ENCODE measurements at places on chromosomes 11 and 22.

- peak; percentile 17 for DNase-seq
Measured at GRCh38 chr22:33302049-33302545, 243.9 kb upstream of the SYN3 start.

DNA sequence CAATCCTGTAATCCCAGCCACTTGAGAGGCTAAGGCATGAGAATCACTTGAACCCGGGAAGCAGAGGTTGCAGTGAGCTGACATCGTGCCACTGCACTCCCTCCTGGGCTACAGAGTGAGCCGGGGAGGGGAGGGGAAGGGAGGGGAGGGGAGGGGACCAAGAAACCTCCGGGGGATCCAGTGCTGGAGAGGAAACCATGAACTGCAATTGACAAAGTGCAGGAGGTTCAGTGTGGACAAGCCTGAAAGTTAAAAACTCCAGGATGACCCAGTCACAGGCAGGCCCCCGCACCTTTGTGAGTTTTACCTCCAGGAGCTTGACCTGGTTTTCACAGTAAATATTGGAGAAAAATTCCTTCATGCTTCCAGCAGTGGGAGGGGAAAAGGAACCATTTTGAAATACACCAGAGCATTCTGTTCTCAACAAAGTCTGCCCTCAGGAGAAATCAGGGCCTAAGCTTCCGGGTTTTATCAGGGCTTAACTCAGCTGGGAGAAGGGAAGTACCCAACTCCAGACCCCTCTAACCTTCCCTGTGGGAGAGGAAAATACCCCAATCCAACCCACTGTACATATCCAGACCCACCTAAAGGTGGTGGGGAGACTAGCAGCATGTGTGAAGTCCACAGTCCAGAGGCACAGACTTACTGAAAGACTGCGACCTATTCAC lies 15.5 kb upstream of the ZFTA start:
- DNase-seq, result no peak

GRCh38 chr11:134471716-134472455 lies 59.8 kb upstream of the B3GAT1 start:
- no peak for DNase-seq

DNA sequence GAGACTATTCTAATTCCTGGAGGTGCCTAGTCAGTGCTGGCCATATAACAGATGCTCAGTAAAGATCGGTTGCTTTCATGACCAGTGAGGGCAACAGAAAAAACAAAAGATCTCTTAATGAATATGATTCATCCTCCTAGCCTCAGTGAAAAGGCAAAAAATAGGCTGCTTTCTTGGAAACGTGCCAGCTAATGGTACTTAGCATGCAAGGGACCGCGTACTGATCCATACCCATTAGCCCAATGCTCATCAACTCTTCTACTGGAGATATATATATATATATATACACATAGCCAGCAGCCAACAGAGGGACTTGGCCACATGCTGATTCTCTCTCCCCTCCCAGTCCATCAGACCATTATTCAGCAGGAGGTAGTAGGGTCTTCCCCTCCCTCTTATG lies 320.4 kb downstream of the KIRREL3 start:
- DNase-seq, result no peak

GRCh38 chr11:118979434-118979833 lies 7.9 kb downstream of the FOXR1 start:
- DNase-seq, result no peak

- no peak for DNase-seq
Measured at GRCh38 chr11:12066799-12067508, 43.4 kb upstream of the MICAL2 start.

DNA sequence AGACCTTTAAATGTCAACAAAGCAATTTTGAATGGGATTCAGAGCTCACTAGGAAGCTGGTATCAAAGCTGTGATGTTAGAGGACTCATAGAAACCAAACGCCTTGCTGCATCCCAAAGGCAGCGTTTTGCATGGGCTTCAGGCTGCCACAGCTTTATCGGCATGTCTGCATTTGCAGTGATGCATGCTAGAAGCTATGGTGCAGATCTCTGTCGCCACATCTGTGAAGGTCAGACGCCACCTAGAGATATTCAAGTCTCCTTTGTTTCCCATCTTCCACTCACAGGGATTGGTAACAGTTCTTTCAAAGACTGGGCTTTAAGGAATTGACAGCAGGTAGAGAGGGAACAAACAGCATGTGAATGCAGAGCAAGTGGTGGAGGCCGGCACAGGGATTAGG lies 47.8 kb downstream of the NTM start:
- no peak for DNase-seq

DNA sequence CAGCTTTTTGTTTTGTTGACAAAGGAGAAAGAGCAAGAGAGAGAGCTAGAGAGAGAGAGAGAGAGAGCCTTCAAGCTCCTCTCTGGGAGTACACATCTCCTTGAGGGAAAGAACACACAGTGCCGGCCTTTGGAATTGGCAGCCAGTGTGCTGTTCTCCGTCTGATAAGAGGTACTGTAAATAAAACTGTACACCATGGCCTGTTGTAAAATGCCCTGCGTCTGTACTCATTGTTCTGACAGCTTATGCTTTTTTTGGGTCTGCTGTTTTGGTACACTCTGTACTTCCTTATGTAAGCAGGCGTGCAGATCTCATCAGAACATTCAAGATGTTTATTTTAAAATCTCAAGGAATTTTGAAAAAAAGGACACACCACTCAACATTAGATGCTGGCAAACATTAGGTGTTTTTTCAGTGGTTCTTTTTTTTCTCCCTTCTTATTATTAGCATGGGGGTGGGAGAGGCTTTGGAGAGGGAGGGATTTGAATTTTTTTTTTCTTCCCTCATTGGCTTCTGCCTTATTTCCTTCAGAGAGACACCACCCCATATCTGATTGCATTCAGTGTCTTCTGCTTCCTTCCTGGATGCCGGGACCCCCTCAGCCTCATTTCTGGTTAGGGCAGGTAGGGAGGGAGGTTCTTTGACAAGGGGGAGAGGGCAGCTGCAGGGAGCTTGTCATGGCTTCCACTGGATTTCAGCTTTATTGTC lies 116.8 kb upstream of the NNMT start:
- DNase-seq, result no peak

Measured in NCI-H1930 (cell line).